ENCODE measurements at places on chromosomes 12 and 14.

GRCh38 chr14:58870961-58871360 lies 233.2 kb downstream of the DACT1 start:
- no peak for DNase-seq

GRCh38 chr12:88219861-88220260 lies 77.8 kb downstream of the TMTC3 start:
- DNase-seq = no peak

DNA sequence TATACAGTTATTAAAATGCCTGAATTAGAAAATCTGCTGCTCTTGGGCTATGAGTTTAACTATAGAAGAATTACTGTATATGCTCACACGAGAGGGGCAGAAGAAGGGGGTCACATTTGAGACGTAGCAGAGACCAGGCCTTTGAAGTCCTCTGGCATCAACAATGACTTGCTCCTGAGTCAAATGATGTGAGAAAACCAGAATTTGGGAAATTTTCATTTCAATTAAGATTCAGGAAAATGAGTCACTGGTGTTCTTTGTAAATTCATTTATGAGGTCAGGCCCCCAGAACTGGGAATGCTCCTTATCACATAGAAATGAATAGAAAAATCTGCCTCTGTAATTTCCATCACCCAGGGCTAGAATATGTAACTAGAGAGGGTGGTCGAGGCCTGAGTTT lies 92.9 kb downstream of the APAF1 start:
- DNase-seq = no peak

GRCh38 chr12:111993292-111994150 lies 19.4 kb downstream of the TMEM116 start:
- no peak for DNase-seq

GRCh38 chr12:68970951-68971350 lies 38.0 kb upstream of the CPM start:
- no peak for DNase-seq

GRCh38 chr12:113385282-113385882 lies 18.3 kb downstream of the SDS start:
- no peak for DNase-seq

DNA sequence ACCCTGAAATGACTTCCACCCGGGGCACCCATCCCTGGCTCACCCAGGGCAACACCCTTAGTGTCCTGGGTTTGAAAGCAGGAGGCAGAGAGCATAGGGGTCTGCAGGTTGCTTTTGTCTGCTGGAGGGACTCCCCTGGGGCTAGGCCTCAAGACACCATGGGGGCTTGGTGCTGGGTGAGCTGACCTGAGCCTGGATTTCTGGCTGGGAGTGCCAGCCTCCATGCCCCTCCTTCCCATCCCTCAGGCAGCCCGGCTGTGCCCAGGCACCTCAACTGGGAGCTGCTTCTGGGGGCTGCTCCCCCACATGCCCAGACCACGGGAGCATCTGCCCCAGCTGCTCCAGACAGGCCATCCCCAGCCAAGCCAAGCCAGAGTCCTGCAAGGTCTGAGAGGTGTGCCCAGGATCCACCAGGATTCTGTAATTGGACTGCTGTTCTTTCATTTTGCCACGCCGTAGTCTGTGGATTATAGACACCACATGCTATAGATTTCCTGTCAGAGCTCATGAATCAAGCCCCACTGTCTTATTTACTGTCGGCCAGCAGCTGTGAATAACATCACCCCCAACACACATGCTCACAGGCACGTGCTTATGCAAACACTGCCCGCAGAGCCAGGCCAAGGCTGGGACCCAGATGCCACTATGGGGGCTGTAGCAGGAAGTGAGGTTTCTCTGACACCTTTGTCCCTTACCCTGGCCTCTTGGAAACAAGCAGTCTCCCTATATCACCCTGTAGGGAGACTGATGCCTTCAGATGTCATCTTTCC lies 29.4 kb upstream of the ESRRB start:
- peak; percentile 38 for DNase-seq

GRCh38 chr12:46609273-46609623 lies 216.5 kb downstream of the SLC38A4 start:
- DNase-seq = no peak

DNA sequence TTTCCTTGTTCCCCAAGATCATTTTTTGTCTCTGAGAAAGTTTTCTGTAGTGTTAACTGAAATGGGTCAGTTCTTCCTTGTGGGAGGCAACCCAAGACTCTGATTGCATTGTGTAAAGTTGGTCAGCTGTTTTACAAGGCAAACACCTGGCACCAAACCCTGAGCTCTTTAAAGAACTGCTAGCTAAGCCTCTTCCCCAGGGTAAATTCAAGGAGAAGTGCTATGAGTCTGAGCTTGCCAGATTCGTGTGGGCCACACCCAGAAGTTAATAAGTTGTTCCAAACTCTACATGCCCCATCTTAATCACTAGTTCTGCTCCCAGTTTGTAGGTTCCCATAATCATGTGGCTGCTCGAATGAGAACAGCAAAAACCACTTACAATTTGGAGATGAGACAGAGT lies 214.5 kb downstream of the BTG1 start:
- peak; percentile 22 for DNase-seq

GRCh38 chr12:53064613-53065436 lies 14.4 kb downstream of the SPRYD3 start:
- DNase-seq = no peak

DNA sequence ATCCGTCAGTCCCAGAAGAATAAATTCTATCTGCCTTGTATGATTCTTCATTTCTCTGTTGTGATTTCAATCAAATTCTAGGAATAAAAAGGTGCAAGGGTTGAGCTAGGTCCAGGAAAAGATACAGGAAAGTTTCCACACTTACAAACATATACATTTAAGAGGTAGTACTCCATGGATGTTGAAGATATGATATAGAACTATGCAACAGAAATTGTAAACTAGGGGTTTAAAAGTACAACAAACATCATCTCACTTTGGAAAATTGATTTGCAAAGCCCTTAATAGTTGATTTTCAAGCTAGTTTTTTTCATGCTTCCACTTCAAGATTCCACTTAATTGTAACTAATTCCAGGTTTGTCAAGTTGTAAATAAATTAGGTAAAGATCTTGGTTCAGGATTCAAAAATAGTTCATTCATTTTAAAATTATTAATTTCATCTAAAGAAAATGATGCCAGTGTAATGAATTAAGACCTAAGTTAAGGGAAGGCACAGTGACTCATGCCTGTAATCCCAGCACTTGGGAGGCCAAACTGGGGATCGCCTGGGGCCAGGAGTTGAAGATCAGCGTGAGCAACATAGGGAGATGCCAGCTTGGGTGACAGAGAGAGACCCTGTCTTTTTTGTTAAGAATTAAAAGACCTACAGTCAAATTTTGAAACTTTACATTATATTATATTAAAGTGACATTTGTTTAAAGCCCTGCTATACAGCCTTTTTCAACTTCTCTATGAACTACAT lies at the start of gene OR6C70:
TSS of gene OR6C70 (minus strand) at position 51 of the 742 bp plus-strand sequence. CDS start at position 51, 0 bp downstream.
- DNase-seq = no peak

DNA sequence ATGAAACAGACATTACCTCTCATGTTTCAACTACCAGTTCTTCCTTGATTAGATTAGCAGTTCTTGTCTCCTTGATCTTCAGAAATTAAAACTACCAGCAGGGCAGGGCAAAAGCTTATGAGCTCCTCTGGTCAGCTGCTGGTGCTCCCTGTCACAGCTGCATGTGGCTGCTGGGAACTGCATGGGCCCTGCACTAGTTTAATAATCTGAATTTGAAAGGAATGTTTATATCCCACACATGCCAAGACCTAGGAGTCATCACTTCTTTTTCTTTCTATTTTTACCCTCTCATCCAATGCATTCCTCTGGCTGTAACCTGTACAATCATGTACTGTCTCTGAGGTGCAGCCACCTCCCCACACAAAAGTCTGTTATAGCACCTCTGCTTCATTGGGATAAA lies 73.9 kb downstream of the ARMH4 start:
- DNase-seq = no peak

GRCh38 chr14:22164616-22165015 lies 424.4 kb downstream of the DAD1 start:
- no peak for DNase-seq

GRCh38 chr14:50319721-50320120 lies 7.6 kb downstream of the DMAC2L start:
- no peak for DNase-seq

- DNase-seq = no peak
Observed at GRCh38 chr12:125132698-125133400, 67.6 kb downstream of the AACS start.

DNA sequence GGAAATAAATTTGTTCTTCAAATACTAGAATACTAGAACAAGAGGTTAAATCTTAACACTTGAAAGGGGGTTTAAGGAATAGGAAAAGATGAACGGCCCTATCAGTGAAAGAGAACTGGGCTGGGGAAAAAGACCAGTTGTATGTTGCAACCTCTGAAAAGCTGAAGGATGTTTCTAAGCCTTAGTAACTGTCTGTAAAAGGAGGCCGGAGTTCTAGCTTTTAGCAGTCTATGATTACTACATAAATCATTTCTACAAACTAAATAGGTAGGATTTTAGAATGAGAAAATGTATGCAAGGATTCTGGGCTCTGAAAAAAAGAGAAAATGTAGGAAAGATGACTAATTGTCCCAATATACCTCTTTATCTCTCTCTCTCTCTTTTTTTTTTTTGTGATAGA lies 4.9 kb downstream of the CERS5 start:
- no peak for DNase-seq

DNA sequence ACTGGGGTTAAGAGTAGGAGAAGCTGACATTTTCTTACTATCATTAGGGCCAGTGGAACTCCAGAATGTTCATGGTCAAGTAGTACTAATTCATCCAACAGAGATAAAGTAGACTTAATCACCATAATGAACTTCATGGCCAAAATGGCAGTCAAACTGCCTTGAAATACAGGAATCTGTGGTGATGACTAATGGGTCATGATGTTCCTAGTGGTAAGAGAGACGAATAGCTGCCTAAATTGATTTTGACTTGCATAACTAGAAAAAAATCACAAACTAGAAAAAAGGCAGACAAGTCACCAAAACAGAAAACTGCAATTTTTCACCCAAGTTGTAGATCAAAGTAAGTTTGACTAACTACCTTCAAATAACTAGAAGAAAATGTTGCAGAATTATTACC lies 138.5 kb downstream of the MGAT4C start:
- no peak for DNase-seq

GRCh38 chr14:100446572-100446971 lies 123.4 kb downstream of the SLC25A47 start:
- DNase-seq = no peak

DNA sequence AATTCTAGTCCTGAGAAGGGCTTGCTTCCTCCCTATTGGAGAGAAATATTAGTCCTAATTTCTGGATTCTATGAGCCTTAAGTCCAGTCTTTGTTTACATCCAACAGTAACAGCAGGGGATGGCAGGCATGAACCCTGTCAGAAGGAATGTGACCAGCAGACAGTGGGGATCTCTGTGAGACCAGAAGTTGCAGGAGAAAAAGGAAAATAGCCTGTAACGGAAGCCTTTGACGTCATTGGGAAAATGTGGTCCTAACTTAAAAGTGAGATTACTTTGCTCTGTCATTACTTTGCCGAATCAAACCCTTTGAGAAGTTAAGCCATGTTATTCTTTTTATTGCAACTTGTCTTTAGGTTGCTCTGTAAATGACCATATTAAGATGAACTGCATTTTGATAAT lies 218.2 kb upstream of the PRICKLE1 start:
- DNase-seq = no peak

- DNase-seq = no peak
Observed at GRCh38 chr14:61891170-61891569, 128.9 kb downstream of the SNAPC1 start.

GRCh38 chr14:29648045-29648444 lies 279.6 kb downstream of the PRKD1 start:
- DNase-seq = no peak

DNA sequence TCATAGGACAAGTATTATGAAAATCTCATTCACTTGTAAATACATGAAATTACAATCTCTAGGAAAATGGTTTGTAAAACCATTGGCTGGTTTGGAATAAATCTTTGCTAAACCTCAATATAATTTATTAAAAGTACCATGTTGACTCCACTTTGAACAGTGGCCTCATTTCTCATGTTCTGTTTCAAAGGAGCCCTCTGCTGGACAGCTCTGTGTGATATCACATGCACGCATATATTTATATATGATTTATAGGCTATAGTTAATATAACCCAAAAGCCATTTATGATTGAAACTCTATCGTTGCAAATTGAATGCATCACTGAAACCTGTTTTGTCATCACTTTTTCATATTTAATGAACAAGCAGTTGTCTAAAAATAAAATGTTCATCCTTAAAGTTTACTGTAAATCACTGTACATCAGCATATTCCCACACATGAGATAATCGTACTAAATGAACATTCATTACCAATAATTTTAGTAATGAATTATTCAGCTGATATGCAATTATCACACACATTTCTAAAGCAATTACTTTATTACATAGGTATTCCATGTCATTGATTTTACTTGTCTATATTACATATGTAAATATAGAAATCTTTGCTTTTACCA lies 493.8 kb downstream of the NPAS3 start:
- peak; percentile 31 for DNase-seq

DNA sequence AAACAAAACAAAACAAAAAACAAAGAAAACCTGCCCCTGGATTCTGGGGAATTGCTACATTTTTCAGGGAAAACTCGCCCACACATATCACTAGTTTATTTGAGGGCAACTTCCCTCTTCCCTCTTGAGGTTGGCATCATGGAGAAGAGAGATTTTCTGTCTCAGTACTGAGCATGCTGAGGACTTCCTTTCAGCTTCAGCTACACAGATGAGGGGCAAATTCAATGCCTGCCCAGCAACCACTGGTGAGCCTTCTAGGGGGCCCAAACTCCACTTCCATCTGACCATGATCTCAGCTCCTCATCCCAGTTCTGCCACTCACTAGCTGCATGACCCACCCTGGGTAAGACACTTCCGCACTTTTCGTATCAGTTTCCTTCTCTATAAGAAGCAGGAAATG lies 63.1 kb upstream of the SCN8A start:
- no peak for DNase-seq

GRCh38 chr12:19409376-19409775 lies 29.9 kb upstream of the AEBP2 start:
- DNase-seq = peak; percentile 82

GRCh38 chr14:75013290-75013689 lies 10.6 kb downstream of the EIF2B2 start:
- no peak for DNase-seq

- no peak for DNase-seq
Observed at GRCh38 chr12:6850796-6851152, 312 bp downstream of the CDCA3 start.

GRCh38 chr14:96261772-96262655 lies 6.0 kb downstream of the BDKRB1 start:
- no peak for DNase-seq

DNA sequence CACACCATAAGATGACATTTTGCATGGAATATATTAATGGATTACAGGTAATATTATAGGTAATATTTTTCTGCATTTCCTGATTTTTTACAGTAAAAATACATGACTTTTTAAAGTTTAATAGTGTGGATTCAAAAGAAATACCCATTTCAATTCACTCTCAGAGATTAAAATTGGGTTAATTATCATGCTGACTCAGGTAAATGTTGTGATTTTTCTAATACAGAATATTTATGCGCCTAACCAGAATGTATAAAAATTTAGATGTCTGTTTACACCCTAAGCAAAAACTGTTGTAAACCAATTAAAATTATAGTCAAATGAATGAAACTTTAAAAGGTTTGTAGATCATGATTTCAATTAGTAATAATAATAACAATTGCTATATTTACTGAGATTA lies 117.2 kb upstream of the FLRT2 start:
- DNase-seq = no peak

GRCh38 chr12:55728186-55728938 lies 447 bp downstream of the CD63 start:
- DNase-seq = peak; percentile 85

GRCh38 chr12:62435303-62436163 lies 31.1 kb upstream of the MON2 start:
- no peak for DNase-seq

GRCh38 chr12:42892702-42893551 lies 303.4 kb upstream of the PRICKLE1 start:
- DNase-seq = peak; percentile 60

Data from skin of body (tissue), 3 donors.